ENCODE measurements at places on chromosomes 3 and 15.

DNA sequence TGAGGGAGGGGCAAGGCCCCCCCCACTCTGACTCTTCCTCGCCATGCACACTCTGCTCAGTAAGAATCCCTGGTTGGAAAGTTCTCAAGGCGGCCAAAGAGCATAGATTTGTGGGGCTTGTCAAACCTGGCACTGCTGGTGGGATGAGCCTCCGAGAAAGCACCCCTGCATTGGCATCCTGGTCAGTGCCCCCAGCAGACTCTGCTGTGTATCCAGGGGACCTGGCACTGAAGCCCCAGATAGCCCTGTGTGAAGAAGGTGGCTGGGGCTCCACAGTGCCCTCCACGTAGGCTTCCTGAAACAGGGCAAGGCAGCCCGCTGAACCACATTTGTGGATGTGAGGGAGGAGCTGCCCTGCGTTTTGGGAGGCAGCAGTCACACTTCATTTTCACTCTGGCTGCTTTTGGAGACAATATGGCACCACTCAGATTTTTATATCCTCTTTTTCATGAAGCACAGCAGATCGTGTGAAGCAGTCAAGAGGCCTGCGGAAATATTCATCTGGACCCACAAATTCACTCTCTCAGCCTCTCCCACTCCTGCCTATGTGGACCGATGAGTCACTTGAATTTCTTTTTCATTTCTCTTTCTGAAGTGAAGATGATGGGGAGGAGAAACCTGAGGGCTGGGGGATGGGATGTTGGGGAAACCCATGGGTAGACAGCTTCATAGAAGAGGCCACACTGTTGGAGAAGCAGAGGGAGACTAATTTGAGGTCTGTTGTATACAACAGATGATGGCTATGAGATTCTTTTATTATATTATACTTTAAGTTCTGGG lies 88.7 kb upstream of the BCL6 start:
- DNase-seq = no peak

DNA sequence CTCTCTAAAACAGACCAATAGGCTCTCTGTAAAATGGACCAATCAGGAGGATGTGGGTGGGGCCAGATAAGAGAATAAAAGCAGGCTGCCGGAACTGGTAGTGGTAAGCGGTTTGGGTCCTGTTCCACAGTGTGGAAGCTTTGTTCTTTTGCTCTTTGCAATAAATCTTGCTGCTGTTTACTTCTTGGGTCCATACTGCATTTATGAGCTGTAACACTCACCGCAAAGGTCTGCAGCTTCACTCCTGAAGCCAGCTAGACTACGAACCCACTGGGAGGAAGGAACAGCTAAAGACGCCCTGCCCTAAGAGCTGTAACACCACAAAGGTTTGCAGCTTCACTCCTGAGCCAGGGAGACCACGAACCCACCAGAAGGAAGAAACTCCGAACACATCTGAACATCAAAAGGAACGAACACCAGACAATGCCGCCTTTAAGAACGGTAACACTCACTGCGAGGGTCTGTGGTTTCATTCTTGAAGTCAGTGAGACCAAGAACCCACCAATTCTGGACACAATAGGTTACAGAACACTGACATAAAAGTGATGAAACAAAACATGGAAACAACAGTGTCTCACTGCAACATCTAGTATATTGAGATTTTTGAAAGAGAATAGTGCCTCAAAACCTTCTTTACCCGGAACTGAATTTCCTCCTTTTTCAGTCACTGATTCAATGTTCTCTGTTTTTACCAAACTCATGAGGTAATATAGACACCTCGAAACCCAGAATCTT lies 28.8 kb upstream of the PLSCR2 start:
- no peak for DNase-seq

DNA sequence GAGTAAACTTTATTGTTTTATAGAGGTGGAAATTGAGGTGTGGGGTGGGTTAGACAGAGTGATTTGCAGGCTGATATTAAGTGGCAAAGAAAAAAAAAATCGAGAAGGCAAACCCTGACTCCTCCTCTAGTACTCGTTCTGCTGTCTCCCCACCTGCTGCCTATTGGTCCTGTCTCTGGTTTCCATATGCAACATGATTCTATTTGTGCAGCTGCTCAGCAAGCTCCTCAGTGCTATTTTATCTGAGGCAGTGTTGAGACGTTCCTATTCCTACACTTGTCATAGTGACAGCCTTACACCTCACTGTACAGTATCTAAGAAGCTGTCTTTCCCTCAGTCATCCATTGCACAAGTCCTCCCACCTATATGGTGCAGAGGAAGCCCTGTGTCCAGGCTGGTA lies 45.1 kb downstream of the RSL24D1 start:
- DNase-seq = no peak

DNA sequence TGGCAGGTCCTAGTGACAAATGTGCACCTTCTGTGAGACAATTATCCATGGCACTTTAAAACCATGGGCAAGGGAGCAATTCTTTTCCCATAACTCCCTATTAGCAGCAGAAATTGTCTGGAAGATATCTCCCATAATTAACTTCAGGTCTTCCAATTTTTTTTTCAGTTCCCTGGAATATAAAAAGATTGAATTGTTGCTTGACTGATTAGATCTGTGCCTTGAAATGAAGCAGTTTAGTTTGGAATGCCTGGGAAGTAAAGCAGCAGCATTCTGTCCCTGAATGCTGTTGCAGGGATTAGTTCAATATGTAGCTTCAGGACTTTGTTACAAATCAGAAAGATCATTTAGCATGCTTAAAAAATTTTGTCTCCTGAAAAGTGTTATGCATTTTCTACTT lies 137.0 kb upstream of the GOLGA6L4 start:
- DNase-seq = no peak

- no peak for DNase-seq
Measured at GRCh38 chr3:161770484-161771386, 274.1 kb downstream of the OTOL1 start.

DNA sequence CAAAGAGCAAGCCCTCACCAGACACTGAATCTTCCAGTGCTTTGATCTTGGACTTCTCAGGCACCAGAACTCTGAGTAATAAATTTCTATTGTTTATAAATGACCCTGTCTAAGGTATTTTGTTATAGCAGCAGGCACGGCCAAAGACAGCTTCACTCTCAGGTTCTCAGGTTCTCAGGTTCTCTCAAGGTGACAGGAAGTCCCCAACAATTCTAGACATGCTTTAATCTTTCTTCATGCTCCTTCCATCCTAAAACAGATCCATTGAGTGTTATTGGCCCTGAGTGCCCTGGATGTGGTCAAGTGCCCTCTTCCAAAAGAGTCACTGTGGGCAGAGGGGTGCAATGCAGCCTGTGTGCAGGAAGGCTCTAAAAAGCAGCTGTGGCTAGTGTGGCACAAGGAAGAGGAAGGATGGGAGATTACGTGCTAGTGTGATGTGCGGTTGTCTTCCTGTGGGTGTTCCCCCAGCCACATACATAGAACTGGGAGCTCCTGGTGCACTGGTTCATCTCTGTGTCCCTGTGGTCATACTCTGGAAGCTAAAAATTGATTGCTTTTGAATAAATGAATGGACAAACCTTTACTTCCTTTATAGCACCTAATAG lies 11.0 kb upstream of the RAB7A start:
- DNase-seq = no peak

GRCh38 chr3:178669022-178669601 lies 132.9 kb downstream of the KCNMB2 start:
- DNase-seq = no peak

DNA sequence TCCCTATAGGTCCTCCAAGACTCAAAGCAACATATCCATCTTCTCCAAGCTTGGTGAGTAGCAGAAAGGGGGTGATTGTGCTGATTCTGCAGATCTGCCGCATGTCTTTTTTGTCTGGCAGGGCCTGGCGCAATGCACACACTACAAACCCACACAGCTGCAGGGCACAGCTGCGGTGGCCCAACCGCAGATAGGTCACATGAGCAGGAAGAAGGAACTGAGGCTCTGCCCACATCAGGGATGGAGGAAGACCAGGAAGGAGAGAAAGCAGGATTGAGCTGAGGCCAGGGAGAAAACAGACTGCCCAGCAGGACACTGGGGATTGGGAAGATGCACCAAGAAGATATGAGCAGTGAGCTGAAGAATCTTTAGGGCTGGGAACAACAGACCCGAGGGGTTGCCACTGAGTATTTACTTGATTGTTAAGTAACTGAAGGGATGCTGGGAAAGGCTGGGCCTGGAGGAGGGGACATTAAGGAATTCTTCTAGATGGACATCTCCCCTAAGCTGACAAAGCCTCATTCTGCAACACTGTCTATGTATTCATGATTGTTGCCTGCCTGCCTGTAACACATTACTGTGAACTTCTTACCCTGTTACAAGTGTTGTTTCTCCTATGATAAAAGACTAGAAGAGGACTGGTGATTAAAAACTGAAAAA lies 126.7 kb downstream of the MYLK start:
- DNase-seq = no peak

DNA sequence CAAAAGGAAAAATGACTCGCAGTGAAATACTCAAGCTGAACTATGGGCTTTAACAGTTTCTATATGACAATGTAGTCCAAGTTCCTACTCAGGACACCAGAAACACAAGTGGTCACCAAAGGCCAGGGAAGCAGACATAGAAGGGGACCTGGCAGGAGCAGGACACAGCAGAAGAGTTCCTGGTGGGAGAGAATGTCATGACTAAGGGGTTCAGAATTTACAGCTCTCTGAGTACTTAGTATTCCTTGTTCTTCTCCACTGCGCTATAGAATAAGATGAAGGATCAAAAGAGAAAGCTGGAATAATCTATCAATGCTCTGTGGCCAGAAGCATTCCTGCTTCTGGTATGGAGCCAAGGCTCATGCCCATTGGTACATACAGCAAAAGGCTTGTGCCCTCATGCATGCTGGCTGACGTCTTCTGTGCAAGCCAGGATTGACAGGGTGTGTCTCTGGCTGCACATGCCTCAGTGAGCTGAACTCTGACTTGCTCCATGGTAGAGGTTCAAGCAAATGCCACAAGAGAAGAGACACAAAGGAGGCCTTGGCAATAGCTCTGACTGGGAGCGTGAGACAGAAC lies 128.7 kb upstream of the SLC2A2 start:
- DNase-seq = no peak
